ENCODE measurements at places on chromosomes 5 and 9.

DNA sequence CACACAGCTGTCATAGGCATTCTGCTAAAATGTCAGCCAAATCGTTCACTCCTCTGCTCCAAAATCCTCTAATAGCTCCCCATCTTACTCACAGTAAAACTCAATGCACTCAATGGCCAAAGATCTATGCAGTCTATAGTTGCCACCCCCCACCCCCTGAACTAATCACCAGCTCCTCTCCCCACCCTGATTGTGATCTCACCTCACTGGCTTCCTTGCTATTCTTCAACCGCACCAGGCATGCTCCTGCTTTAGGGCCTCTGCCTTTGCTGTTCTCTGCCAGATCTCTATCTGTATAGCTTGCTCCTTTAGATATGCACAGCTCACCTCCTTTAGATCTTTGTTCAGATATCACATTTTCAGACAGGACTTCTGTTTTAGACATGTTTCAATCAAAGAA, 33.2 kb upstream of the SNX2 start:
- DNase-seq = no peak

DNA sequence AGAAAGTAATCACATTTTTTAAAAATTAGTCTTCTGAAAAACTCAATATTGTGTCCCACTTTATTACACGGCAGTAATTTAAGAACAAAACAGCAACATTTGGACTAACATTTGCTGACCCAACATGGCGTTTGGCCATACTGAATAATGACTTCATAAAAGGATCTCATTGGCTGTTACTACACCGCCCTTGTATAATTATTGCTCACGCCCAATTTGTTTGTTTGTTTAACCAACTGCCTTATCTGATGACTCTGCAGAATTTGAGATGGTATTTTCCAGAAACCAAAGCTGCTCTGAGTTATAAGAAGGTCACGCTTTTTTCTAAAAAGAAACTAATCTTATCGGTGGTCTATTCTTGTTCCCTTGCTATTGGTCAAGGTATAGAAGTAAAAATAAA, 200.2 kb upstream of the TARS1 start:
- DNase-seq = no peak

- DNase-seq = no peak
Measured at GRCh38 chr5:168786147-168786546, 207.0 kb upstream of the PANK3 start.

DNA sequence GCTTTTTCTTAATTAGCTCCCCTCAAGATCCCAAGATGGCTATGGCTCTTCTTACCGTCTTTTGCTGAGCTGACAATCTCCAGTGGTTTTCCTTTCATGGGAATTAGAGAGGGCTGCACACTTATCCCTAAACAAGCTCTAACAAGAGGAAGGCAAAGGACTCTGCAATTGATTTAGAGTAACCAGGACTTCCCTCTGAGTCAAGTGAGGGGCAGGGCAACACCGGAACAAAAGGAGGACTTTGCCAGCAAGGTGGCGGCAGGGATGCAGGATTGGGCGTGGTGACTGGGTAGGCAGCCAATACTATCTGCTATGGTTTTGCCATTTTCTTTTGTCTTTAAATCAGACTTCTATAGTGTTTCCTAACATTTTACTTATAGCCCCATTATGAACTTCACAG, 9.8 kb downstream of the SLC44A1 start:
- DNase-seq = no peak

Data from globus pallidus (tissue), 1 donor.